ENCODE measurements at places on chromosomes 6 and 20.

- DNase-seq: no peak
Observed at GRCh38 chr6:38688579-38689087, 14.3 kb downstream of the GLO1 start.

GRCh38 chr6:136306466-136306865, 16.8 kb upstream of the BCLAF1 start:
- DNase-seq: no peak

DNA sequence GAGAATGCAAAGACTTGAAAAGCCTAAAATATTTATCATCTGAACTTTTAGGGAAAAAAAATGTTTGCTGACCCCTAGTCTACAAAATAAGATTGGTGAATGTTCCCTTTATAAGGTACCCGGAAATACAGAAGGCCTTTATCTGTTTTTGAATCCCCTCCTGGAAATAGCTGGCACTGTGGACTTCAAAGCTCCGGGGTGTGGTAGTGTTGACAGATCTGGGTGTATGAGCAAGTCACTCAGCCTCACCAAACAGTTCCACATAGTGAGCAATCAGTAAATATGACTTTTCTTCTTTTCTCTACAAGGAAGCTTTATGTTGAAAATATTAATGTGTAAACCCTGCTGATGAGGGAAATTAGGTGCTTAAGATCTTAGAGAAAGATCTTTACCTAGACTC, 29.2 kb upstream of the HTR1B start:
- no peak for DNase-seq

DNA sequence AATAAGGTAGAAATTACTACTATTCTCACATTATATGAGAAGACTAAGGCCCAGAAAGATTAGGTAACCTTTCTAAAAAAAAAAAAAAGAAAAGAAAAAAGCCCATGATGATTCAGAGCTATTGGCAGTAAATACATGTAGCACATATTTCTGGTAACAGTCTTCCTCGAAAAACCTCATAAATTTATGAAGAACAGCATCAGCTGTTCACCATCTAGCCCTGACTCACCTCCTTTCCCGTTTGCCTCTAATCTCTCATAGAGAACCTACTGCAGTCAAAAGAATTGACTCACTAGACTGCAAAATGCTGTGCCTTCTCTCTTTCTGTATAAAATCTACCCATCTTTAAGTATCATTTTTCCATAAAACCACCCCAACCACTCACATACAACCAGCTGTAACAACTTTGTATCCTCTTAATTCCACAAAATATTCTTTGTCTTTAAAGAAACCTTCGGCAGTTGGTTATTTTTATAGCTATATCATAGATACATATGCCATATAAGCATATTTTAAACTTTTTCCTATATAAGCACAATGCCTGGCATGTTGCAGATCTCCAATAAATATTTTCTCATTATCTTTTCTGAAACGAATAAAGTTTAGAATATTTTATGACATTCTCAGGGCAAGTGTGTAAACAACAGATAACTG, 152.7 kb upstream of the ENPP5 start:
- DNase-seq: no peak

GRCh38 chr6:44284121-44284520, 13.9 kb downstream of the TMEM151B start:
- DNase-seq: no peak

DNA sequence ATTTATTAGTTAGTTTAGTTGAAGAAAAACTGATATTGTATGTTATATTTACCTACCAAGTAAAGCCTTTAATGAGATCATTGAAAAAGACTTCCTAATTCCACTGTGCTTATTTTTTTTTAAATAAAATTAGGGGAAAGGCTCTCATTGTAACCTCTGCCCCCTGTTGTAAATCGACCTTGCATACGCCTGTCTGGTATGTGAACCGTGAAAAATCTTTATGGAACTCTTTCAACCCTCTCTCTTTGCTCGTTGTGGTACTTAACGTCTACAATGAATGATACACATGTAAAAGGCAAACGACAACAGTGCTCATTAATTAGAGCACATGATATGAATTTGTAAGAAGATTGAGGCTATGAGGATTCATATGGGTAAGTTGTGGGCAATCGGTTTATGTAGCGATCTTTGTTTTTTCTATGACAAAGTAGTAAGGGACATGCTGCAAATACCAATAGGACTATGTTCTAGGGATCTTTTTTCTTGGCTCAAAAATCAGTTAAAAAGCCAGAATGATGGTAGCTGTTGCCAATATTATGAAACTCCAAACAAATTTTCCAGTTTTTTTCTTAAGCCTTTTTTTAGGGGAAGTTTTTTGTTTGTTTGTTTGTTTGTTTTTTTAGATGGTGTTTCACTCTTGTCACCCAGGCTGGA, 119.0 kb upstream of the MCHR2 start:
- DNase-seq: no peak

Measured in left ventricle myocardium inferior (tissue), 1 donor.